ENCODE measurements at places on chromosomes 3 and 15.

- no peak for DNase-seq
Measured at GRCh38 chr3:12681943-12682390, 18.1 kb upstream of the RAF1 start.

- no peak for DNase-seq
Measured at GRCh38 chr15:53979051-53979788, 979 bp downstream of the UNC13C start.

- no peak for DNase-seq
Measured at GRCh38 chr3:102165367-102165766, 269.4 kb upstream of the ZPLD1 start.

GRCh38 chr3:149618151-149619123 lies 39.4 kb downstream of the WWTR1 start:
- no peak for DNase-seq

- no peak for DNase-seq
Measured at GRCh38 chr3:159764490-159765029, 224.1 kb upstream of the IL12A start.
